AML-193 (cell line): ENCODE measurements at places on chromosomes 3 and 15.

DNA sequence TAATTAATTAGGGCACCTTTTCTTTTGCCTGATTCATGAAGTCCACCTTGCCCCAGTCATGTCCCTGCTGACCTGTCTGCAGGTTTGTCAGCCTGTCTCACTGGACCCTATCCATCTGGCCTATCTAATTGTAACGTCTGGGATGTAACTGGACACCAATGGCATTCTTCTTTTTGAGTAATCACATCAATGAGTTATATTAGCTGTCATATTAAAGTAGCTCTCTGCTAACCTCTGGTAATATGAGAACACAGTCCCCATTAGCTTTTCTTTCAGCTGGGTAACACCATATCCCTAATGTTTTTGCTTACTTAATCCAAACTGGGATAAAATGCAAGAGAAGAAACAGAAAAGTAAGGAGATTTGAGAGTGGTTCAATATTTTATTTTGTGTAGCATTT is 166.2 kb upstream of the VEPH1 start:
- DNase-seq = no peak

GRCh38 chr3:36663666-36664291 is 100.6 kb downstream of the DCLK3 start:
- no peak for DNase-seq

DNA sequence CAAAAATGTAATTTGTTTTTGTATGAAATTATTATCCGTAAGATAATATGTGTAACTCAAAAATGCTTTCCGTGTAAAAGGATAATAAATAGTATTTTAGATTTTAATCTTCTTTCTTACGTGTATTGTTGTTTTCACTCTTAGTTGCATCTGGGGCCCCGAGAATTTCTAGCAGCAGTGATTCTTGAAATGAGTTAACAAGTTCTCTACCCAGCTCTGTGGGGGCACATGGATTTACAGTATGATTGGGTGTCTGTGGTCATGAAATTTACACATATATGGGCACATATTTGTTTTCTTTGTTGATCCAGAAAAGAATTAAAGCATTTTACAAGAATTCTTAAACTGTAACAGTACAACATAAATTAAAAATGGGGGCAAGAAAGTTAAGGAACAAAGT is 145.9 kb upstream of the LRRFIP2 start:
- no peak for DNase-seq

- DNase-seq = no peak
These were observed 101.8 kb downstream of the NFKBIZ start for GRCh38 chr3:101950985-101951733.

- no peak for DNase-seq
These were observed 7.5 kb downstream of the SRGAP3 start for GRCh38 chr3:9241956-9242355.
